Fibroblast of skin of right biceps (primary cell): ENCODE measurements at places on chromosomes 2 and 18.

DNA sequence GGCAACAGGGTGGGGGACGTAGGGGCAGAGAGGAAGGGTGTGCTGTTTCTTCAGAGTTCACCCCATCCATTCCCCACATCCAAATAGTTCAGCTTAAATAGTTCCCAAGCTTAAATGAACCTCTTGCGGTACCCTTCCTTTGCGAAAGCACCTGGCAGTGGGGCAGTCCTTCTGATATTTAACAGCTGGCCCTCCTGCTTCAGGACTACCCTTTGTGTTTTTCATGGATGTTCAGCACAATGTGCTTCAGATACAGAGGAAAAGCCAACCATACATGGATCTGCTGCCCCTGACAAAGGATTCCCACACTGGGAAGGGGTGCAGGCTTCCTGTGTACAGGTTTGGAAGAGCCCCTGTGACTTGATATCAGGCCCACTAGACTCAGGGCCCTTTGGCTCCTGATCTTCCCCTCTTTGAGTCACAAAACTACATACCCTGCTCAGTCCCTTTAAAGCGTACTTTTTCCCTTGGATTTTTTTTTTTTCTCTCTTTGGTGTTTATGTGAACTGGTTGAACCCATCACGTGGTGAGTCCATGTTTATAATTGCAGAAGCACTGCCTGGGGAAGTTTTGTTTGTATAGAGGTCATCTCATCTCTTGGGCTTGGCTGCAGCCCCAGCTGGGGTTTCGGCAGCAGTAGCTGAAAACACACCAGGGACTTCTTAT is 45.3 kb upstream of the IGFBP5 start:
- DNase-seq, result no peak

DNA sequence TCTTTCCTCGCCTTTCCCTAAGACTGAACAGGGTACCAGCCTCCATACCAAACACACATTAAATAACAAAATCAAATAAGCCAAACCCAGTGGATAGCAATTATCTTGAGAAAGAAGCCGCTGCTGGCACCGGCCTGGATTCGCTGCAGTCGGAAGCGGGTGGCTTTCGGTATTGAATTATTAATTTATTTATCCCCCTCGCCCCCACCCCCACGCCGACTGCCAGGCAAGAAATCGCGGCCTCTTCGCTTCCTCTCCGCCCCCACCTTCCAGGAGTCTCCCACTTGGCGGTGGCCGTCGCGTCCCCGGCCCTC is 370 bp upstream of the ZNF804A start:
- DNase-seq, result no peak

DNA sequence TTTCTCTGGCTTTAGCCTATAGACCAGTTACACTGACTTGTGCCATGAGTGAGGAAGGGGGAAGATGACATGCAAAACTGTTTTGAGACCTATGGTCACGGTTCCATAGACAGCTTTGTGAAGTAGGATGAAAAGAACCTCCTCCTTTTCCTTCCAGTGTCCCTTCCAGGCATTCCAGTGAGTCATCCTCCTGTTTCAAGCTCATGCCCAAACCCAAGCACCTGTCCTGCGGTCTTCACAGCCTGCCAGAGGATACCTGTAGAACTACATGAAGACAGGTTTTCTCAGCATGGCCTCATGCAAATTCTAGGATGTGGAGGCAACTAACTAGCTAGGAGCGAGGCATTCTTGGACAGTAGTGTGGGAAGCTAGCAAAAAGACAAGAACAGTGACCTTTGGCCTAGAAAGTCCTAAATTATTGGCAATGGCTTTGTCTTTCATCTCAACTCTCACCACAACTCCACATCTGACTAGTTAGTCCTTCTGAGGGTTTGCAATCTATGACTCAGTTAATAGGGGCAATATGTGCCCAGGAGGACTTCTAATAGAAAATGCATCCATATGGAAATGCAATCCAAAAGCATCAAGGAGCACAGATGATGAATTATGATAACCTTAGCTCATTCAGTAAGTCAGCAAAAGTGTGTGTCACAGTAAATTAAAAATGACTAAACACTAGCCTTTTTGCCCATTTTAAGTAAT is 154.7 kb downstream of the RBM43 start:
- DNase-seq, result peak; percentile 37

- DNase-seq, result peak; percentile 18
Observed at GRCh38 chr2:179107737-179108136, 57.8 kb upstream of the CCDC141 start.

- no peak for DNase-seq
Observed at GRCh38 chr2:20172273-20173055, 52.5 kb downstream of the SDC1 start.

DNA sequence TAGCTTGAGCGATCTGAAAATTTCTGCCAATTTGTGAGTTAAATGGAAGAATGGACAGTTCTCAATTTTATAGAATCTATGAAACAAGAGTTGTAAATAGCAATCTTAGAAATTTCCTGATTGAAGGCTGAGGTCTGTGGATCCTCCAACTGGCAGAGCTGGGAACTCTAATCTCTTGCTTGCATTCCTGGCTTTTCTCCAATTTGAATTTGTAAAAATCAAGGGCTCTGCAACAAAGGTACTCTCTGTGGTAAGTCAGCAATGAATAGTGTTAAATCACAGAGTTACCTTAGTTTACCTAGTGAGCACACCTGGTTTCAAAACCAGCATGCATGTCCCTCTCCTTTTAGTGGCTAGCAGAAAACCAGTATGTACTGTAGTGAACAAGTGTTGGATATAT is 1070.5 kb downstream of the TDRD15 start:
- no peak for DNase-seq

GRCh38 chr2:224196810-224197209 is 157.7 kb upstream of the SERPINE2 start:
- DNase-seq, result no peak

DNA sequence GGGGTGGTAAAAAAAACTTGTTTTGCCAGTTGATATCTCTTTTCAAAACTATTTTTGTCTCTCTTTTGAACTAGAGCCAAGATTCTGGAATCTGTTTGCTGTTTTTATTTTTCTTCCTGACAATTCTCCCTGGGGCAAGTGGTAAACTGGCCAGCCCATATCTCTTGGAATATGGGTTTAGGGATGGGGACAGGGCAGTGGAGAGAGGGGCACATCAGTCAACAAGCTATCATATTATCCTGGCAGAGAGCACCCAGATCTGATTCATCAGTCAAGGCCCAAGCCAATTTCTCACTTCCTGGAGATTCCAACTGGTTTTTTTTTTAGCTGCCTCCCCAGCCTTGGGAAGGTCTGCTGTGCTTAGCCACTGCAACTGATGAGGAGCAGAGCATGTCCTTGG is 52.3 kb downstream of the ARHGAP28 start:
- DNase-seq, result peak; percentile 79

GRCh38 chr2:112163541-112163981 is 25.4 kb downstream of the FBLN7 start:
- no peak for DNase-seq

GRCh38 chr2:237446338-237446665 is 32.3 kb upstream of the COL6A3 start:
- DNase-seq, result no peak

DNA sequence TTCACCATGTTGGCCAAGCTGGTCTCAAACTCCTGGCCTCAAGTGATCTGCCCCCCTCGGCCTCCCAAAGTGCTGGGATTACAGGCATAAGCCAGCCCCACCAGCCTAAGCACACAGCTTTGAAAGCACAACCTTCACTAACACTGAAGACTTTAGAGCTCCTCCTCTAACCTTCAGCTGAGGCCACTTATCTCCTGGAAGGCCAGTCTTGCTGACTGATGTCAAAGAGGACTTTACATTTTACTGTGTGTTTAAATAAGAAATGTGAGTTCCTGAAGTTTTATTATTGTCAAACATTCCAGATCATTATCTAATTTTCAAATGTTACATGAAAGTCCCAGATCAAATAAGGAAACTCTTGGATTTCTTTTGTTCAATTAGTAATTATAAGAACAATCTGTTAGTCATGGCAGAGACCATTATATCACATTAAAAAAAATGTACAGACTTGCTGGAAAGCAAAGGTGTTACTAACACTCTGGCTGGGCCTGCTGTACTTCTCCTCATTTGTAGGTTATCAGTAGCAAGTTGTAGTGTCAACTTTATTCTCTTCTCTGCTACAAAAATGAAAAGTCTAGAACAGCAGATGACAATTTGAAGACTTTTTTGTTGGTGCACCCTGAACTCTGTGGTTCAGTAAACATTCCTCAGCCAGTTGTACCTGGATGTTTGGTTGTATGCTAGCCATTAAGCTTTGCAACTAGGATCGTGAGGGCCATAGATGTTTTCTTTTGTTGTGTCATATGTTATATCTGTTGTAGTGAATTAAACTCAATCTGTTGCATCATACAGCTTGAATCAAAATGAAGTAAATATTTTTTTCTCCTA is 80.0 kb downstream of the AOX1 start:
- no peak for DNase-seq

DNA sequence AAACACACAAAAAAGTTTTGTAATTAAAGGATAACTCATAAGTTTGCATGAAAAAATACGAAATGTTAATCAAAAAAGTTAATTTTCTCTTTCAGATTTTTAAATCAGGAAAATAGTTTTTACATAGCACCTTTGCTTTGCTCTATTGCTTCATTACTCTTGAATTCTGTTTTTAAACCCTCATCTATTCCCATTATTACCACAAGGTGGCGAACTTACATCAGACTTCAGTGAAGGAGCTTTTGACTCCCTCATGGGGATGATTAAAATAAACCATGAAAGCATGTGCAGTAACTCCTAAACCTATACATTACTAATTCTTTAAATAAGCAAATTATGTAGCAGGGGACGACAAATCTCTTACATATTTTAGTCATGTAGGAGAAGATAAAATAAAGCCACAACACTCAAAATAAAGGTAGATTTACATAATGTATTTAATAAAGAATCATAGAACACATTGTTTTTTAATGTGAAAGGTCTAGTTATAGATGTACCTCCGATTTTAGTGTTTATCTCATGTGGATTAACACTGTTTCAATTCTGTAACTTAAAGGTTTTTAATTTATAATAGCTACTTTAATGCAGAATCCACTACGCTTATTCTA is 105.2 kb downstream of the NETO1 start:
- peak; percentile 61 for DNase-seq

- peak; percentile 96 for DNase-seq
Observed at GRCh38 chr18:42038936-42039335, 83.9 kb downstream of the PIK3C3 start.

GRCh38 chr2:287911-288757 is at the start of gene ALKAL2:
ALKAL2 (minus strand) TSS chr2:288091; CDS start chr2:287835, 256 bp downstream.
- DNase-seq, result no peak

DNA sequence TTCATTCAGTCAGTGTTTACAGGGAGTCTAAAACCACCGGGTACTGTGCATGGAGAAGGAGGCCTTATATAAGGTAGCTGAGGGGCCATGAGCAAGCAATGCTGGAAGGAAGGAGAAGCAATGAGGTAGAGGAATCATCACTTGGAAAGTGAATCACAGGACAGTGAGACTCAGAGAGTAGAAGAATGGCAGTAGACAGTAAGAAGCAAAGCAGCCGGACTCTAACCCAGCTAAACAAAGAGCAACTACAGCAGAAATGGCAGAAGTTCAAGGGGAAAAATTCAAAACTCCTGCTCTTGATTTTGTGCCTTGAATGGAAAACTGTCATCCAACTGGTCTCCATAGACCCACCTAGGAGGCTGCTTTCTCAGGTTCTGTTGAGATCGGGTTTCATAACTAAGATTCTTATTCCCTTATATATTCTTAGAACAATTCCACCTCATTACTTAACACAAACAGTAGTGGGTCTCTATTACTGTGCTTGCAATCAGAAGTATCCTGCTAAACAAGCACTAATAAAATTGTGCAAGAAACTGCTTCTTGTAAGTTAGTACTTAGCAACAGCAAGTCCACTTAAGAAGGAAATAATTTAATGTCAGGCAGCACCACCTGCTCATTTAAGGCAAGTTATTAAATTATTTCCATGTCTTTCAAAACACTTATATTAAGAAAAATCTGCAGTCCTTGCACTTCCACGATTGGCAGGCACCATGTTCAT is 68.0 kb downstream of the RBMS1 start:
- peak; percentile 68 for DNase-seq

- DNase-seq, result peak; percentile 67
Observed at GRCh38 chr2:237629739-237630138, 2.4 kb downstream of the LRRFIP1 start.

DNA sequence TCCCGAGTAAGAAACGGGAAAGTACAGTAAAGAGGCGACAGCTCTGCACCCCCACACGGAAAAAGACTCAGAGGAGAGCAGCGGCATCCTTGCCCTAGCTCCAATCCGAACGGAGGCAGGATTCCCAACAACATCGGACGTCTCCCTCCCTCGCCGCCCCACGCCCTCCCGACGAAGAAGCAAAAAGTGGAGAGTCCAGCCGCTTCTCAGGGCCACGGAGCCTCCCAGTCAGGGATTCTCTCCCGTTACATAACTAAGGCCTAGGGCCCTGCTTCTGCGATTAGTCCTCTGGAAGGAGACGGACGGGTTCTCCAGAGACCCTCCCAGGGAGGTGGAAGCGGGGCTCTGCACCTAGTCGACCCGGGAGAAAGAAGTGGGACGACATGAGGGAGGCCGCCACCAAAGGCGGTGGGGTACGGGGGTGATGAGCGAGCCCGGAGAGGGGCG is 587 bp downstream of the SUMO1 start:
- DNase-seq, result peak; percentile 57
